ENCODE measurements at places on chromosomes 1 and 21.
A peak's percentile ranks its signal among the peaks of the same experiment; 100 is the strongest.

DNA sequence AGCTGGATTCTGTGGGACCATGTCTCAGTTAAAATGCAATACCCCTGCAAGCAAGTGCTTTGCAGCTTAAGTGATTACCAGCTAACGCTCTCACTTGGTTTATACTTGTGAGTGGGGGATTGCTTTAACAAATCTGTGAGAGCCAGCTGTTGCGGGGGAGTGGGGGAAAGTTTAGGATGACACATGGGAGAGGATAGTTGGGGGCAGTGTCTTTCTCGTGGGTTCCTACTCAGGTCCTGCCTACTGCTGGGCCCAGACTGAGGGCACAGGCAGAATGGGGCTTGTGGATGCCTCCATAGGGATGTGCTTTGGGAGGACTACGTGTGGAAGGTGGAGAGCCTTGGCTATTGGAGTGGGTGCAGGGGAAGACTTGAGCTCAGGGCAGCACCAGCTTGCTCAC is 60.1 kb downstream of the ELK4 start:
- no peak for DNase-seq

DNA sequence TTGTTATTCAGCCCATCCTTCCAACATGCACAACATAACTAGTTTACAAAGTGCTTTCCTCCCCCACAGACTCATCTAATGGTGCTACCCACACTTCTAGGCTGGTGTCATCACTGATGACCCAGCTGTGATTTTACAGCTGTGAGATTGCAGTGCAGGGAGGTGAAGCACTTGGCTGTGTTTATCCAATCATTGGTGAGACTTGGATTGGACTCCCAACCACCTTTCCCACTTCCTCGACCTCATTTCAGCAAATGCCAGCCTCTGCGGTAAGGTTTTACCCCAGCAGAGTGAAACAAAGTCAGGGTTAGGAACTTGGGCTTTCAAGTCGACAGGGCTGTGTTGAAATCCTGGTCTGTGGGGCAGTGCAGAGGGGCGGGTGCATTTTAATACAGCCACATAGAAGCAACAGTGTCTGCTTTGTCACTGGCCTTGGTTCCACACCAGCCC is 22.1 kb downstream of the ECHDC2 start:
- DNase-seq, result no peak

- DNase-seq, result no peak
Measured at GRCh38 chr1:41274752-41275545, 32.8 kb upstream of the SCMH1 start.

GRCh38 chr1:30750731-30751291 is 6.8 kb downstream of the LAPTM5 start:
- no peak for DNase-seq

GRCh38 chr1:225446595-225446960 is 18.7 kb upstream of the LBR start:
- no peak for DNase-seq

GRCh38 chr1:84103197-84103992 is 40.7 kb upstream of the PRKACB start:
- DNase-seq, result no peak

- DNase-seq, result no peak
Measured at GRCh38 chr1:108962681-108963051, 618 bp downstream of the CLCC1 start.

- DNase-seq, result no peak
Measured at GRCh38 chr1:11638121-11638520, 16.1 kb downstream of the FBXO2 start.

DNA sequence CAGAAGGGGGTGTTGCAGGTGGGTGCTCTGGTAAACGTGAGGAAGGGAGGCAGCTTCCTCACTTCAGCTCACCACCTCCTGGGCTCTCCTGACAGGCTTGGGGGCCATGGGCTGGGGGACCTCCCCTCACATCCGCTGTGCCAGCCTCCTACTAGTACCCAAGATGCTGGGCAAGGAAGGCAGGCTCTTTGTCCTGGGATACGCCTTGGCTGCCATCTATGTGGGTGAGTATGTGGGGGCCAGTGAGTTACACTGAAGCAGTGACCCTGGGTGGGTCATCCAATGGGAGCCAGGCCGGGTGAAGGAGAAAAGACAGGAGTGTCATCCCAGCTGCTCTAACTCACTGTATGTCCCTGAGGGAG is 5.7 kb downstream of the DCST1 start:
- DNase-seq, result no peak

DNA sequence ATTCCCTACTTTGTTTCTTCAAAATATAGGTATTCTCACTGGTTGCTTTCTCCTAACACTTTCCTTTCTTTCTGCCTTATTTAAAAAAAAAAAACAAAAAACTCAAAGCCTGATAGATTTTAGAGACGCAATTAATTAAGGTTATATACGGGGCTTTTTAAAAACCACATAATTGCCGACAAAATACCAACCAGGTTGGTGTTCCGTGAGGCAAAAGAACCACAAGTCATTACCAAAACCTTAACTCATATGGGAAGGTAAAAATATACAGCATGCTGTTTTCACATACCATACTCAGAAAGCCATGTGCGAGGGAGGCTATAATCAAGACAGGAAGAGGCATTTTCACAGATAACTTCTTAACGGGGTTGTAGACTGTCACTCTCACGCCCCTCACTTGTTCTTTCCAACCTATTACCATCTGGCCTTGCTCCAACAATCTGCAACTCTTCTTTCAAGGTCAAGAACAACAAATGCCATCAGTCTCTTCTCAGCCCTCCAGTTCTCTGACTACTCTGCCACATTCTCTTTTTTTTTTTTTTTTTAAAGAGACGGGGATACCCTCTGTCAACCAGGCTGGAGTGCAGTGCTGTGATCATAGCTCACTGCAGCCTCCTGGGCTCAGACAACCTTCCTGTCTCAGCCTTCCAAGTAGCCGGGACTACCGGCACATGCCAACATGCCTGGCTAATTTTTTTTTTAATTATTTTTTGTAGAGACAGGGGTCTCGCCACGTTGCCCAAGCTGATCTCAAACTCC is 102.6 kb downstream of the APP start:
- no peak for DNase-seq

GRCh38 chr1:64498325-64498724 is 28.4 kb downstream of the CACHD1 start:
- DNase-seq, result no peak

DNA sequence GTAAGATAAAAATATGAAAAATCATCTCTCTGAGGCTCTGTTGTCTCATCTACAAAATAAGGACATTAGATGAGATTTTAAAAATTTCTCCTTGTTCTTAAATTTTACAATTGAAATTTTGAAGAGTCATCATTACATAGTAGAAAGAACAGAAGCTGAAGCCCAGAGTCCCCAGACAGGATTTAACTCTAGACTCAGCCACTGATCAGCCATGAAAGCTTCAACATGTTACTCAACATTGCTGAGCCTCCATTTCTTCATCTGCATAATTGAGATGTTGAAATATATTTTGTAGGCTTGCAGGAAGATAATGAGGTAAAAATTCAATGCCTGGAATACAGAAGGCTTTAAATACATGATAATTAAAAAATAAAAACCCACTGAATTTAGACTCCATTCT is 633.3 kb downstream of the LMO4 start:
- no peak for DNase-seq

- no peak for DNase-seq
Measured at GRCh38 chr1:233057836-233058235, 107.4 kb downstream of the NTPCR start.

DNA sequence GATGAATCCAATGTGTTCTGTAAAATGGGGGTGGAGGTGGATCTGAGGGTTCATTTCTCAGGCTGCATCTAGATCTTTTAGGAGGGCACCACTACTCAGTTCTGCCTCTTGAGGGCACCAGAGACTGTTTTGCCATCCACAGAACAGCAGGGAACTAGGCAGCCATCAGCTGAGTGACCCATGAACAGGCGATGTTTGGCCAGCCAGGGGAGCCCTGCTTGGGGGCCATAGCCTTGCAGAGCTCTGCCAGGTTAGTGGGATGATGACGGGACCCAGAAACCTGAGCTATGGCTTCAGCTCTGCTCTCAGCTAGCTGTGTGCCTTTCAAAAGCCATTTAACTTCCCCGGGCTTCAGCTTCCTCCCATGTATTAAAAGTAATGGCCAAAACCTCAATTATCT is 13.4 kb upstream of the NOS1AP start:
- DNase-seq, result peak; percentile 35

DNA sequence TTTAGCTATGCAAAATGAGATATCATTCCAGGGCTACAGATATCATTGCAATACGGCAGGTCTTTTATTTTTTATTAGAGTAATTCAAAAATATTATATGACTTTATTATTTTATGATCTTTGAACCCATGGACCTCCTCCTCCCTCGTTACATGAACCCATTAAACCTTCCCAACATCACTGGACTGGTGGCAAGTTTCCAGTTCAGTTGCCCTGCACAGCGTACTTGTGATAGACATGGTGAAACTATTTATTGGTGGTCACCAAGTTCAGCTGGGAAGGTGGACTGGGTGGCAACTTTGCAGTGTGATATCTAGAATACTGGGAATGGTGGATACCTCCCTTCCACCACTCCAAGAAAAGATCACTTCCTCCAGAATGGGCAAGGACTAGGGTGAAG is 52.5 kb downstream of the SLC30A10 start:
- DNase-seq, result no peak

- DNase-seq, result peak; percentile 61
Measured at GRCh38 chr1:32876341-32877210, 5.9 kb upstream of the FNDC5 start.

DNA sequence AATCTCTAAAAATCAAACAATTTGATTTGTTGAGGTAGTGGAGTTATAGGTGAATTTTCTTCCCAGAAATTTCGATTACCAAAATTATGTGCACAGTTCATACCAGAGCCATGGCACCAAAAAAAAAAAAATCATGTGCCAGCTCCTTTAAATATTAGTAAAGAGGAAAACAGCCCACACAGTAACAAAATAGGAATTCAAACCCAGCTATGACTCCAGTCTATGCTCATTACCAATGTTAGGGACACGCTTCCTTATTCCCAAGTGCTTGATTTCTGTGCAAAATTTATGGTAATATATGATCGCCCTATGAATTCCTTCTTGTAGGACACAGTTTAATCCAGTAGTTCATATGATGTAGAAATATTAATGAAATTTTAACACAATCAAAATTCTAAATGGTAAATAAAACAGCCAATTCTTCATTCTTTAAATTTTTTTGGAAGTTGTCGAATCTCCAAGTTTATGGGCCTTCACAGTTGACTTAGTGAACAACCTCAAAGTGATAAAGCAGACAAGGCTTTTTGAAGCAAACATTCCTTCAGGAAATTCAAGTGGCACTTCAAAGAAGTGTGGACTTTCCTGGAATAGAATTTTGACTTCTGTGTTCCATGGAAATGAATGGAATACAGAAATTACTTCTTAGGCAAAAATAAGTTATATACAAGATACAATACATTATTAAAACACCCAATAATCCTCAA is 1.9 kb downstream of the TOR1AIP2 start:
- no peak for DNase-seq

DNA sequence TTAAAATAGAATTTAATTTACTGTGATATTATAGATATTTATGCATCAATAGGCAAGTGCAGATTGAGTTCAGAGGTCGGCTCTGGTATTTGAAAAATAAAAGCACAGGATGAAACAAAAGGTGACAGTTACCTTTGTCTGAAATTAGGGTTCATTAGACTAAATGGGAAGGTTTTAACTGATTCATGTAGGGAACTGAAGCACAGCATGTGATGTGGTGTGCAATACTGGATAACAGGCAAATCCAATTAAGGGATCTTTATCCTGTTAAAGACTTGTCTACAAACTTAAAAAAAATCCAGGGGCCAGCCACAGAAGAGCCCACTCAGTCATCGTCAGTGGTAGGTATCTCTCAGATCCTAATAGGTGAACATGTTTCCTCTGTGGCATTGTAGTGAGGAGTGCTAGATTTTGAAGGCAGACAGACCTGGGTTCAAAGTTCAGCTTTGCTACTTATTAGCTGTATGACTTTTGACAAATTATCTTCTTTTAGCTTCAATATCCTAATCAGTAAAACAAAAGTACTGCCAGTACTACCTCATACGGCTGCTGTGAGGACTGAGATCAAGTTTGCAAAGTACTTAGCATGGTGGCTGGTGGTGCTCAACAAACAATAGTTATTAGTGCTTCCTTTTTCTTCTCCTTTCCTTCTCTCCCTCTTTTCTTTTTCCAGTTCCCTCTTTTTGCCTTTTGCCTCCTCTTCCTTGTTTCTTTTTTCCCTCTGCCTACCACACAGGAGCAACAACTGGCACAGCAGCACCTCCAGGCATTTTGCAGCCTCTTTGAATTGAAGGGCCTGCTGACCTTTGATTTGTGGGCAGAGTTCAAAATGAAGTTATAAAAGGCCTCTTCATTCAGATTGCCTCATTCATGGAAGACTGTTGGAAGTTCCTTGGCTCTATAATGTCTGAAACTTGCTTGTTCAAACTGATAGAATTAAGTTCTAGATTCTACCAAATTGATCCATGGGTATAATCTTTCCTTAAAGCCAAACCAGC is 44.9 kb upstream of the FOXD3 start:
- no peak for DNase-seq

- no peak for DNase-seq
Measured at GRCh38 chr1:222225316-222225691, 322.6 kb downstream of the HHIPL2 start.

DNA sequence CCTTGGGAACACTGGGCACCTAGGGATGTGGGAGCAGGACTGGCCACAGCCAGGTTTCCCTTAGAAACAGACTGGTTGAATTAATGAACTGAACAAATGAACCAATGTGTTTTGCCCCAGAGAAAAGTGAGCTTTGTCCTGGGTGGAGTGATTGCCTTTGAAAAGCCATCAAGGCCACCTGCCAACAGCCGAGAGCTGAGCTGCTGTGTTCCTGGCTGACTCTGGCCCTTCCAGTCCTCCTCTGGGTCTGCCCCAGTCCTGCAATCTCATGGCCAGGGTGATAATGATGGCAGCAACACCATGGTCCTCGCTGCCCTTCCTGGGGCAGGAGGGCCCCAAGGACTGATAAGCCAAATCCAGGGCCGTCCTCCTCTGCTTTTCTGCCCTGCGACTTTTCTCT is 18.2 kb upstream of the GJA9 start:
- no peak for DNase-seq

DNA sequence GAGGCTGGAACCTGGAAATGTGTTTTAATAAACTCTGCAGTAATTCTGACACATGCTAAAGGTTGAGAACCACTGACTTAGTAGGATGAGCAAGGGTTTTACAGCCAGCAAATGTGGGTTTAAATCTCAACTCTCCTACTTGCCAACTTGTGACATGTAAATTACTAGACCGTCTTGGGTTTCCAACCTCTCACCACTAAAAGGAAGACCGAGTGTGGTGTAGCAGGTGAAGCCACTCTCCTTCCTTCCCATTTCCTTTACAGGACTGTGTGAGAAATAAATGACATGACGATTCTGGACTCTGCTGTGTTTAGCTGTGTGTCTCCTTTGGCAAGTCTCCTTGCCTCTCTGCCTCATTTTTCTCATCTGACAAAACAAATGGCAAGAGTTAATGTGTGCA is 49.5 kb upstream of the DNAJC6 start:
- DNase-seq, result no peak

Data from stimulated activated CD4-positive, alpha-beta T cell treated with anti-CD3 and anti-CD28 coated beads, Interleukin-15, amount 100 ng/mL, for 48 hours (primary cell).